ENCODE measurements at places on chromosomes 5 and 9.
A peak's percentile ranks its signal among the peaks of the same experiment; 100 is the strongest.

- no peak for DNase-seq
Observed at GRCh38 chr9:36840898-36841536, 193.1 kb downstream of the PAX5 start.

DNA sequence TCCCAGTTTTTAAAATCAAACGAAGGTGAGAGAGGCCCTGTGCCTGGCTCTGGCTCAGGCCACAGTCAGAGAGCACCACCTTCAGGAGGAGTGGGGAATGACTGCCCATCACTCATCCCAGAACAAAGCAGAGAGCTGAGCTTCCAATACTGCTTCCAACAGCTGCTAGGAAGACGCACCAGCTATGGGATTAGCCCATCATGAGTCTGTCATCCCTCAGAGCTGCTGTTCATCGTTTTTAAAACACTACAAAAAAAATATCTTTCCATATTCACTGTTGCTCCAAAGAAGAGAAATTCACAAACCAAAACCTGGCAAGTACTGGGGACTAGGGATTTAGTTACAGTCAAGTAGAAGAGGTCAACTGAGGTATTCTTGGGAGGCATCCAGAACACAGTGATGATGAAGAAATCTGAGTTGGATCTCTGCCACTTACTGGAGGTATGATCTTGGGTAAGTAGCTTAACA, 102.4 kb downstream of the CDK5RAP2 start:
- DNase-seq, result peak; percentile 74

GRCh38 chr5:162323466-162323865, 255.9 kb downstream of the GABRG2 start:
- no peak for DNase-seq

- no peak for DNase-seq
Observed at GRCh38 chr5:170112876-170113521, 7.3 kb downstream of the FOXI1 start.

- DNase-seq, result no peak
Observed at GRCh38 chr9:20570756-20571155, 51.5 kb downstream of the MLLT3 start.

- peak; percentile 61 for DNase-seq
Observed at GRCh38 chr9:20684875-20685696, 1.0 kb downstream of the FOCAD start.

GRCh38 chr5:11903614-11904264, 507 bp downstream of the CTNND2 start:
- peak; percentile 0 for DNase-seq

DNA sequence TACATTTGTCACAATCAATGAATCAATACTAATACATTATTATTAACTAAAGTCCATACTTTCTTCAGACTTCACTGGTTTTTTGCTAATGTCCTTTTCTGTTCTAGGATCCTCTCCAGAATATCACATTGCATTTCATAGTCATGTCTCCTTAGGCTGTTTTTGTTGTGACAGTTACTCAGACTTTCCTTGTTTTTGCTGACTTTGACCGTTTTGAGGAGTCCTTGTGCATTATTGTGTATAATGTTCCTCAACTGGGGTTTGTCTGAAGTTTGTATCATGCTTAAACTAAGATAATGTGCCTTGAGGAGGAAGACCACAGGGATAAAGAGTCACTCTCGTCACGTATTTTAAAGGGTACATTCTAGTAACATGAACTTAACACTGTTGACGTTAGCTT, 376.9 kb downstream of the NTRK2 start:
- no peak for DNase-seq

DNA sequence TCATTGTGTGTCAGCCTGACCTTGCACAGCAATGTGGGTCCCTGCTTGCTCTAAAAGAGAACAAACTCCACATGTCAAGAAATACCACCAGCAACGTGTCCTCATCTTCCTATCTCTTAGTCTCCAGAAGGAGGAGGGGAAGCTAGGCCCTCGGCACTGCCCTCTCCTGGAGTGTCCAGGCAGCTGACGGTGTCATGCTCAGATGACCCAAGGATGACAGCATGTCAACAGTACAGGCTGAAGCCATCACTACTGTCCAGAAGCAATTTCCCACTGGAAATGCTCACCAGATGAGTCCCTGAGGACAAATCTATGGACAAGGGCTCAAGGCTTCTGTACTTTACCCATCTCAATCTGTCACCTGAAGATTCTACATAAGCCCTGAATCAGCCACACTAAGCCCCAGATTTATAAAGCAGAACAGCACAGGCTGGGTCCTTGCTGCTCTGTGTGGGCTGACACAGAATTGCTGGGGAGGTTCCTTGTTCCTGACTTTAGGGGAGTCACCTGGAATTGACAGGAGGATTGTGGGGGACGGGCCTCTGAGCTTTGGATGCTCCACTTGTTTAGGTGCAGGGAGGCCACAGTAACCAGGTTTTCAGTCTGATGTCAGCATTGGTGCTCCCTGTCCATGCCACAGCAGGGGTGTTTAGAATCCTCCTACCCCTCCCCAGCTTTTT, 210.2 kb downstream of the DAB2IP start:
- DNase-seq, result peak; percentile 78

GRCh38 chr9:135492886-135493669, 7.4 kb upstream of the MRPS2 start:
- no peak for DNase-seq

GRCh38 chr9:7121055-7121454, 363.3 kb downstream of the KDM4C start:
- peak; percentile 1 for DNase-seq

- no peak for DNase-seq
Observed at GRCh38 chr5:50710838-50711237, 44.4 kb downstream of the PARP8 start.

GRCh38 chr9:111909444-111909843, 12.8 kb downstream of the UGCG start:
- DNase-seq, result peak; percentile 81

GRCh38 chr5:79691007-79691406, 1.4 kb downstream of the CMYA5 start:
- no peak for DNase-seq

GRCh38 chr9:3342159-3342777, 183.5 kb downstream of the RFX3 start:
- DNase-seq, result peak; percentile 43

- DNase-seq, result no peak
Observed at GRCh38 chr9:119712325-119712724, 343.1 kb upstream of the BRINP1 start.

GRCh38 chr9:22528485-22528884, 81.9 kb downstream of the DMRTA1 start:
- no peak for DNase-seq

DNA sequence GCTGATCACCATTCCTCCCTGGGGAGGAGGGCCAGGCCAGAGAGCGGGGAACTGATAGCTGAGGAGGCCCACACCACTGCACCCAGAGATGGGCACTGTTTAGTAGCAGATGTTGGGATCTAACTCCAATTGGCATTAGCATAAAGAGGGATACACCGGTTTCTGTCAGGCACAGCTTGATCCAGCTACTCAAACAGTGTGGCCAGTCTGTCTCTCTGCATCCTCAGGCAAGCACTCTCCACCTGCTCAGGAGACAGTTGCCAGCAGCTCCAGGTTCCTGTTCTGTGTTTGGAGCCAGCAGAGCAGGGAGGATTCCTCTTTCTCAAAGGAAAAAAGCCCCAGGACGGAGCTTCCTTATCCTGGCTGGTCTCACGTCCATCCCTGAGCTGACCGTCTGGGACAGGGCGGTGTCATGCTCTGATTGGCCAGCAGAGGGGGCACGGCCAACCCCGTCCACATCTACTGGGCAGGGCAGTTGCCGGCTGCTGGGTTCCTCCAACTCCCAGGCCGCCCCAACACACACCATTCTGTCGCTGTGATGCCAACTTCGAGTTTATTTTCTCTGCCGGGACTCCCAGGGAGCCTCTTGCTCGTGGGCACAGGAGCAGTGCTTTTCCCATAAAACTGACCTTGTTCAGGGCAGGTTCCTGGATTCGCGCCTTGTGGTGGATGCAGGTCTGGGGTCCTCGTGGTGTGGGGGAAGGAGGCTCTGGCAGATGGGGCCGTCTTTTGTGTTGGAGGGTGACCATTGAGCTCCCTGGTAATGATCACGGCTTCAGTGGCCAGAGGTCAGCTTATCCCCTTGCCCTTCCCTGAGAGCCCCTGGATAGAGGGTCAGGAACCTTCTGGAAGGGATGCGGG, 47.9 kb downstream of the COL5A1 start:
- DNase-seq, result peak; percentile 21

DNA sequence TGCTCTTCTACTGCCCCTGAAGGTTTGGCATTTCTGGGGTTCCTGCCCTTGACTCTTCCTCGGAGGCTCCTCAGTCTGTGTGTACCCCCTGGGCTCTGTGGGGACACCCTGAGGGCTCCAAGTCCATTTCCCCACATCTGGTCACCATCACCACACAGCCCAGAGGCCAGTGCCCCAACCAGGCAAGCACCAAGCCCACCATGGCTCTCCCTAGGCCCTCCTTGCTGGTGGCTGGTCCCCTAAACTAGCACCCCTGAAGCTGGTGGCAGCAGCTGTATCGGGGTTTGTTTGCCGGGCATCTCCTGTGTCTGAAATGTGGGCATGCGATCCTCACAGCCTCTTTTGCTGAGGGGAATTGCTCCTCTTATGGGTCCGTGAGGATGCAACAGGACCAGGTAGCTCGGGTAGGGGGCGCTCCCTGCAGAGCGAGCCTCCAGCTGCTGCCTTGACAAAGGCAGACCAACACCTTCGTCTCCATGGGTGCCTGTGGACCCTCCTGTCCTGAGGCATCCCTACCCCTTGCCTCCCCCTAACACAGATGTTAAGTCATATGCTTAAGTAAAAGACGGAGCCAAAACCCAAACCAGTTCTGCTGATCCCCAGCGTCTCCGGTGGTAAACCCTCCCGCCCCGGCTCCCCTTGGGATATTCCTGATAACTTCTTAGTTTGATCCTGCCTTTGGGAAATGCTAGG, 138.9 kb upstream of the IRX4 start:
- no peak for DNase-seq

- no peak for DNase-seq
Observed at GRCh38 chr9:19939734-19940278, 151.0 kb upstream of the SLC24A2 start.

DNA sequence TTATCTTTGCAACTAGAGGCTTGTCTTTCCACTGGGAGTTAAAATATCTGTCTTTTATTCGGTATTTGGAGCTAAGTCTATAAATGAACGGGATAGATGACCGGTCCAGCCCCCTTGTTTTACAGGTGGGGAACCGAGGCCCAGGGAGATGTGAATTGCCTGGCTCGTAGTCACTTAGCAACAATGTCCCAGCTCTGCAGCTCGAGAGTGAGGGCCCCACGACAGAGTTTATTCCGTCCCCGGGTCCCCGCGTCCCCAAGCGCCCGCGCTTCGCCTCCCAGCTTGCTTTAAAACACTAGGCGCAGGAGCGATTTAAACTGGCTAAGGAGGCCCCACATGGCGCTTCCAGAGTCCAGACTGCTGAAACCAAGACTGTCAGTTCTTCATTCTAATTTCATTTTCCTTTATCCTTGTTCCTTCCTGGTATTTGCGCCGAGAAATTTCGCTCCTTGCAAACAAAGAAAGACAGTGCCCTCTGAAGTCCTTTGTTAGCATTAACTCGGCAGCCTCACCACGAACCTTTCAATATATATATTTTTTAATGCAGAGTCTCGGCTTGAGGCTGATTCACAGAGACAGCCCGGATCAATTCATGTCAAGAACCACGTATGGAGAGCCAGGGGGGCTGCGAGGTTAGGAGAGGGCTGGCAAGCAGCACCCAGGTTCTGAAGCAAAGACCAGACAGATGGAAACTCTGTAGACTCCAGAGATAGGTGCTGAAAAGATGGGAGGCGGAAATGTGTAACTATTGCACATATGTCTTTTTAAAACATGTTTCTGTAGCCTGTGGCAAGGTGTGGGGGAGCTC, 1.4 kb upstream of the ENC1 start:
- peak; percentile 77 for DNase-seq

GRCh38 chr5:42810834-42811590, 680 bp downstream of the SELENOP start:
- DNase-seq, result peak; percentile 20

DNA sequence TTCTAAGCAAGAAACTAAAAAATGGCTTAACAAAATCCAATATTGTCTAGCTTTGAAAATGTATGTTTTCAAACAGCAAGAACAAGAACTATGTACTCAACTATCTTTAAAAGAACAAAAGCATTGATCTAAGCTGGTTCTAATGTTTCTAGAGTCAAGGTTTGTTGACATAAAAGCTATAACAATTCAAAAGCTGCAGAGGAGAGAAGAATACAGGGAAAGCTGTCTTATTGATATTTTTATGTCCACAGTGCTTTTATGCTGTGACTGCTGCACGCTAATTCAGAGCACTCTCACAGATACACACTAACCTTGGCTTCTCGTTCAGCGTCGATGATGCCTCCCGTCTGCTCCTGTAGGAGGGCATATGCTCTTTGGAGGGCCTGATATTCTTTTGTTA, 129.5 kb upstream of the DPYSL3 start:
- DNase-seq, result no peak

DNA sequence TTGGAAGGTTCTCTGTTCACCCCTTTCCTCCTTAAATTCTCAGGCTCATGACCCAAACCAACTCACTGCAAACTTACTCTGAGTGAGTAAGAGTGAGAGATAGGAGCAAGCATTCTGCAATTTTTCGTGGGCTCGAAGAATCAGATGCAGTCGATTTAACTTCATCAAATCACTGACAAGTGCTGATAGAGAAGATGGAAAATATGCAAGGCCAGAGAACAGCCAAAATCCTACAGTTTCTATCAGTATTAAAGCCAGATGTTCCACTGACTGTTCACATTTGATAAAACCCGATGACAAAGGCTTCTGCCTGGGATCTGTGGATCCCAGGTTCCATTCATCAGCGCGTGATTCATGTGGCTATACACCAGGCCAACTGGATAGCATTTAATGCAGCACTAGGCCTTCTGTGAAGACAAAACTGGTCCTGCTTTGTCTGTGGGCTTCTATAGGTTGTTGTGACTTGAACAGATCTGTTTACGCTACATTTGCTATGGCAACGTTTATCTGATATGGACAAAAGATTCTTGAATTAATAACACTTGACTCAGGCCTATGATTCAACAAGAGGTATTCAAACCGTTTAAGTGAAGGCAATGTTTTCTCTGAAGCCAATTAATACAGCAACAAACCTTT, 251.2 kb downstream of the NFIB start:
- no peak for DNase-seq

DNA sequence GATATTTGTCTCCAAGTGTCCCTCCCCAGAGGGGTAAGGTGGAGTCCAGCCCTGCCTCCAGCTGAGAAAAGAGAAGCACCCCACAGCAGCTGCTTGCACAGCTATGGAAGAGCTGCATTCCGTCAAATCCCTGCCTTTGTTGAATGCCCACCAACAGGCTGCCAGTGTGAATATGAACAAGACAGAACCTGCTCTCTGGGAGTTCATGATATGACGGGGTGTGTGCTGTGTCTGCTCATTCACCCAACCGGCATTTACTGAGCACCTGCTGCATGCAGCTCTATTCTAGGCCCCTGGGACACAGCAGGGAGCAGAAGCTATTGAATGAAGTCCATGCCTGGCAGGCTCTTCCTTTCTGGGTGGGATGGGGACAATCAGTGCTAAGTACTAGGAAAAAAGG, 238.8 kb downstream of the GADD45G start:
- no peak for DNase-seq

GRCh38 chr5:178454303-178454702, 135.9 kb downstream of the COL23A1 start:
- DNase-seq, result no peak
